NCI-H526 treated with DMSO at 0.1 percent for 48 hours (cell line): ENCODE measurements at places on chromosomes 5 and 9.

DNA sequence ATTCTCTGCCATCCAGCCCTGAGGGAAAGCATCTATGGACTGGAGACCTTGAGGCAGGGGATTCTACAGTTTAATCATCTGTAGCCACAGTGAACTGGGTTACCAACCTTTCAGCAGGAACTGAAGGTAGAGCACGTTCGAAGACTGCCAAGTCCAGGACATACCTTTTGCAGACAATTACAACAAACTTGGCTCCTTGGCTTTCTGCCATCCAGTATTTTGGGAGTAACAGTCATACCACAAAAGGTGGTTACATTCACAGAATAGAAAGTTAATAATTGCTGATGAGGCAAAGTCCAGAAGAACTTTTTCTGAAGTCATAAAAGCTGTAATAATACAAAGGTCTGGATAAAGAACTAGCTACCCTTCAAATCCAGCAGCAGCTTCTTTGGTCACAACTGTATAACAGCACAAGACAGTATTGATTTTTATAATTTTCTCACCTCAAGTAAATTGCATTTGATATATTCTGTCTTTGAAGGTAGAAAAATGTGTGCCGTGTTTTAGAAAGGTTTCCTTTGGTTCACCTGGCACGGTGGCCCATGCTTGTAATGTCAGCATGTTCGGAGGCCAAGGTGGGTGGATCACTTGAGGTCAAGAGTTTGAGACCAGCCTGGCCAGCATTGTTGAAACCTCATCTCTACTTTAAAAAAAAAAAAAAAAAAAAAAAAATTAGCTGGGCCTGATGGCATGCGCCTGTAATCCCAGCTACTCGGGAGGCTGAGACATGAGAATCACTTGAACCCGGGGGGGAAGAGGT is 236.6 kb downstream of the NR3C1 start:
- no peak for DNase-seq

- no peak for DNase-seq
Observed at GRCh38 chr5:153974131-153974812, 64.4 kb downstream of the FAM114A2 start.

- DNase-seq = no peak
Observed at GRCh38 chr5:133072021-133072420, 20.2 kb downstream of the HSPA4 start.

GRCh38 chr9:124411514-124412227 is 3.6 kb downstream of the PSMB7 start:
- DNase-seq = no peak

GRCh38 chr9:135032041-135032835 is 55.2 kb upstream of the OLFM1 start:
- no peak for DNase-seq

DNA sequence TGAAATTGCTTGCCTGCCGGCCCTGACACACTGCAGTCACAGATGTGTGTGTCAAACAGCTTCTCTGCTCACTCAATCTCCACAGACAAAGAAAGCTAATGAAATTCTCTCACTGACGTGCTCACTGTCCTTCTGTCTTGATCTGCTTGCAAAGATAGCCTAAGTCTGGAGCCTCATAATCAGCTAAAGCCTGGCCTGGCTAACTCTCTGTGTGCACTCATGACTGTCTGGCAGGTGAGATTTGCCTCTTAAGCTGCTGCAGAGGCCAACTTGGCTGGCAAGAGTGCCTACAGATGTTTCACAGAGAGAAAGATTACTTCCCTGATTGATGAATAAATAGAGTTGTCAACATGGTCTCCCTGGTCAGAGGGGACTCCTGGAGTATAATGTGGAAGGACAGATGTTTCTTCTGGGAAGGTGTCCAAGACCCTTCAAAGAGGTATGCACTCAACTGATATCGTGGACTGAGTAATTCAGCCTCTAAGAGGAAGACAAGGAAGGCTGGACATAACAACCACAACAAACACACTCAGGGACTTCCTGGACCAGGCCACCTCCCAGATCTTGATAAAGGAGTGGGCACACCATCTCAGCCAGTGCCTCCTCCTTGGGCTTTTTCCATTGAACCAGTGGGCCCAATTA is 362.0 kb downstream of the SPOCK1 start:
- no peak for DNase-seq

- no peak for DNase-seq
Observed at GRCh38 chr9:88025411-88026117, 51.2 kb upstream of the CDK20 start.

DNA sequence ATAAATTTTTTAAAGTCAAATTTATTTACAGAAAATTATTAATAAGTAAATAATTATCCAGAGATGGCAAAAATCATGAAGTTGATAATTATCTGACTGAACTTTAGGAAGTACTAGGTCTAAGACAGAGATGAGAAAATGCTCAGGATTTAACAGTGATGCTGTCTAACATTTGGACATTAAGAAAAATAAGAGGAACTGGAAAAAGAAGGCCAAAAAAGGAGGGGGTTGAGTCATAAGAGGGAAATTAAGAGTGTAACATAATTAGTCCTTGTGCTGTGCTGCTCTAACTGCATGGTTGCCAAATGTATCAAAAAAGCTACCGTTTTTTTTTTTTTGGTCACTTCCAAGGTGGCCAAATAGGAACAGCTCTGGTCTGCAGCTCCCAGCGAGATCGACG is 35.4 kb upstream of the TUT7 start:
- DNase-seq = no peak

GRCh38 chr9:127970401-127971313 is 10.1 kb downstream of the EEIG1 start:
- no peak for DNase-seq

GRCh38 chr5:88545338-88545737 is 276.7 kb upstream of the TMEM161B start:
- DNase-seq = no peak
